ENCODE measurements at places on chromosomes 2 and 18.
A peak's percentile ranks its signal among the peaks of the same experiment; 100 is the strongest.

DNA sequence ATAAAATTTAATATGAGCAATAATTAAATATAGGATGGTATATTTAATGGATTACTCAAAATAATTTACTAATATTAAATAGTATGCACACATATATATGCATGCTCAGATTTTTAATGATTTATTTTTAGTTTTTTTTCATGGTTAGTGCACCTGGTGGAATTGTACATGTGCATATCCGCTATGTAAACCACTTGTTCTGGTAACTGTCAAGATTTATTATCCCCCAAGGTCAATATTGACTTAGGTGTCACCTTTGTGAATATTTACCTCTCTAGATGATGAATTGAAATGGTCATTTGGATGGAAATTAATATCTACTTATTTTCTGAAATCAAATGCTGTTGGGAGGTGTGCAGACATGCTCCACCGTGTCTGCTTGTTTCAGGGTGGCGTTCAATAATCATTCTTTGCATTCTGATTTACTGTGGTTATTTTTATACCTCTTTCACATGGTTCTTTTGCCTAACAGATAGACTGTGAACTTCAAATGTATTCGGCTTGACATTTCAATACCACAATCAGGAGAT, 14.7 kb downstream of the CNTNAP5 start:
- DNase-seq, result no peak

DNA sequence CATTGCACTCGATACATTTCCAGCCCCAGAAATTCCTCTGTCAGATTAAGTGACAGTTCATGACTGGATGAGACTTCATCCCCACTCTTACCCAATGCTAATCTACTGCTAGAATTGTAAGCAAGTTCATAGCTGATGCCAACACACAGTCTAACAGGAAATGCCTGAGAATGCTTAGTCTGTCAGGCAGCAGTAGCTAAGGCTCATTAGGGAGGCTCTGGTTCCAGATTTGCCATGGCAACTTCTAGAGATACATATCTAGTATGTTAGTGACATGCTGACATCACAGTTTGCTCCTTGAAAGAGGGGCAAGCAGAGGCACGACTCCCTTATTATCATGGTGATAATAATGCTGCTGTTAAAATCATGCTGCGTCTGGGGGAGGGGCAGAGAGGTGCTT, 198.4 kb downstream of the RBM43 start:
- DNase-seq, result no peak

GRCh38 chr18:79571211-79572092, 108.2 kb upstream of the CTDP1 start:
- peak; percentile 83 for DNase-seq

DNA sequence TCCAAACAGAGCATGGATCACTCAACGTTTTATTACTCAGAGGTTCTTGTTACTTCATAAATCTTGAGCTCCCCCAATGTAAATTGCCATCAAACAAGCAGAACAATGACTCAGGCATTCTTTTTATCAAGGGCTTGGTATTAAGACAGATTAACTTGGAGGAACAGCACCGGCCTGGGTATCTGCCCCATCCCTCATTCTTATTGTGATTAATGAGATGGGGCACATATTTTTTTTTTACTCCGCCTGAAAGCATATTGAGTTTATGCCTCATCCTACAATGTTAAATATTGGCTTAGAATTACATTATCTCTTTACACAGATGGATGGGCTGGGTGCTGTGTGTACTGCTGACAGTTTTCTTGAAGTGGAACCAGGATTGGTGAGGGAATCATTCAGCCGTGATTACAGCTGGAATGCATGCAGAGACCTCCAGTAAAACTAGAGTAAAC, 387.3 kb downstream of the CLIP4 start:
- DNase-seq, result no peak

- DNase-seq, result no peak
Measured at GRCh38 chr2:181892799-181893435, 1.4 kb downstream of the ITPRID2 start.

DNA sequence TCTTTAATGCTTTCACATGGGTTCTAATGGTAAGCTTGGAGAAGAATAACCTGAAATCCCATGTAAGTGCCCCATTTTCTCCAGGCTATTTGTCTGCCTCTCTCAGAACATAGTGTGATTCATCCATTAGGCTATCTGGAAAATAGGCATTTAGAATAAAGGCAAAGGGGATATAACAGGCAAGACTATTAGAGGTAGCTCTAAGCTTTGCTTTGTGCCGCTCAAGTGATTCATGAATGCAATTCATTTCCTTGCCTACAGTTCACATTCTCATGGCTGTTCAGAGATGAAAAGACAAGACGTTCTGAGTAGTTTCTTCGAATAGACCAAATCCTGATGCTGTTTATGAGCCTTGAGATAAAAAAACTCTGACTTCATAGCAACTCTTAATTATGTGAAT, 101.7 kb downstream of the ANKRD44 start:
- DNase-seq, result no peak

DNA sequence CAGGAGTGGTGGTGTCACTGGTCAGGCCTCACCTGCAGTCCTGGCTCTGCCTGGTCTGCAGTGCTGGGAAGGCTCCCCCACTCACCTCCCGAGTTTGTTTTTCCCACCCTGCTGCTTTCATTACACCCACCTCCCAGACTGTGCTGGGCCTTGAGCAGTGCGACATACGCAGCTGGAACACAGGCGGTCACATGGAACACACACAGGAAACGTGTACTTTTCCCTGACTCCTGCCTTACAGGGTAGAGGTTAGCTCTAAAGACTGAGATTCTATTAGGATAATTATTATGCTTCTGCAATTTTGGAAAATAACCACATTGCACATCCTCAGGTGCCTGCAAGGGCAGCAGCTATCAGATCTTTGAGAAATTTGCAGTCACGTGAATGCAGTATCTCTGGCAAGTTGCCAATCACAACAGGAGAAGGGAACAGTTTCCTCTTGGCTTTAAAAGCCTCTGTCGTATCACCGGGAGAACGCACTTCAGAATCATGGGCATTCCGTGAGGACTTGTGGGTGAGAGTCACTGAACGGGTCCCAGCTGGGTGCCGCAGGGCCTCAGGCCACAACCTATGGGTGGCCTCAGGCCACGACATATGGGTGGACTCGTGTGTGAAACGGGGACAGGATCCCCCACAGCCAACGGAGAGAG, 136.5 kb downstream of the ZNF236 start:
- DNase-seq, result no peak

DNA sequence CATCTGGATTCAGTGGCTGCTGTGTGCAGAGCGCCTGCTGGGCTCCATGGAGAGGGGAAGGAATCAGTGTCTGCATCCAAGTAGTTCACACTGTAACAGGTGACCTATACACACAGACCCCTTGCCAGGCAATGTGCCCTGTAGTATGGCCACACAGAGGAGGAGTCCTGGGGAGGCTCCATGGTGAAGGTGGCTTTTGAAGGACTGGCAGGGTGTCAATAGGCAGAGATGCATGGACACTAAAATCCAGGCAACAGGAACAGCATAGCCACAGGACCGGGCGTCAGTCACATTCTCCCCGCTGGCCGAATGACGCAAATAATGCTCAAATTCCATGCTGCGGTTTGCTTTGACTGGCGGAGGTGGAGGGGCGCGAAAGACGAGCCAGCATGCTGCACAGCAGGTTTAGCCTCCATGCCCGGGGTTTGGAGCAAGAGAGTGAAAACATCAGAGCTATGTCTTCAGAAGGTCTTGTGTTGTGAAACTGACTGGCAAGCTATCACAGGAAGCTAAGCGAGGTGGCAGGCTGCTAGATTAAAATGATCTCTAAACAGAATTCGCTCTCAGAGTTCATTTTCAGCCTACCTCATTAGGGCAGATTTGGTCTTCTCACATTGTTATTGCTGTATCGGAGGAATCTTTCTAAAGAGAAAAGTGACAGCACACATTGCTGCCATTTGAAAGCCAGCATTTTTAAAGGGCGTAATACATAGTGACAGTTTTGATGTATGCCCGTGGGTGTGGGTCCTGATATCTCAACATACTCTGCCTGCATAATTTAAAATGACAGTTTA, 1.2 kb upstream of the CHMP1B start:
- DNase-seq, result no peak

- peak; percentile 35 for DNase-seq
Measured at GRCh38 chr18:48885266-48885923, 65.4 kb downstream of the SMAD7 start.

Measured in mesenteric fat pad (tissue), 1 donor.